ENCODE measurements at places on chromosomes 5 and 9.

DNA sequence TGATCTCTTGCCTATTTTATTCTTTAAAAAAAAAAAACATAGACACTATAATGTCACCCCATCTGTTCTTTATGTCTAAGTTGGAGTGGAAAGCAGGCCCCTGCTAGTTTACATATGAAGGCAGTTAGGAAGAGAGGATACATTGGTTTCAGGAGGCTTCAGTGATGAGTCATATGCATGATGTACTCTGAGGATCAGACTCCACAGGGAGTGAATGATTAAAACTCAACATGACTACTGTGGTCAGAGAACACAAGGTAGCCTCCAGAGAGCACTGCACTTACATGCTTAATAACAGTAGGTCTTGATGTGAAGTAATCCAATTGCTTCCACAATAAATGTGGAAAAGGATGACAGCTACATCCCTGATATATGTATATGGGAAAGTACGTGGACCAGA is 22.7 kb upstream of the FSTL4 start:
- no peak for DNase-seq

DNA sequence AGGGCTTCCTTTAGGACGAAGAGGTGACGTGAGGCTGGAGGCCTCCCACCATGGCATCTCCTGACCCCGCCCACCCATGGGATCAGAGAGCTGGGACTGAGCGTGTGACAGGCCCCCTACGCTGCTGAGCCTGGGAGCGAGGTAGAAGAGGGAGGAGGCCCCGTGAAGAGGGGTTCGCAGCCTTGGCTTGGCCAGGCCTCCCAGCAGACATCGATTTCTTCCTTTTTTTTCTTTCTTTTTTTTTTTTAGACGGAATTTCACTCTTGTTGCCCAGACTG is 39.5 kb downstream of the PTGES start:
- DNase-seq, result no peak

DNA sequence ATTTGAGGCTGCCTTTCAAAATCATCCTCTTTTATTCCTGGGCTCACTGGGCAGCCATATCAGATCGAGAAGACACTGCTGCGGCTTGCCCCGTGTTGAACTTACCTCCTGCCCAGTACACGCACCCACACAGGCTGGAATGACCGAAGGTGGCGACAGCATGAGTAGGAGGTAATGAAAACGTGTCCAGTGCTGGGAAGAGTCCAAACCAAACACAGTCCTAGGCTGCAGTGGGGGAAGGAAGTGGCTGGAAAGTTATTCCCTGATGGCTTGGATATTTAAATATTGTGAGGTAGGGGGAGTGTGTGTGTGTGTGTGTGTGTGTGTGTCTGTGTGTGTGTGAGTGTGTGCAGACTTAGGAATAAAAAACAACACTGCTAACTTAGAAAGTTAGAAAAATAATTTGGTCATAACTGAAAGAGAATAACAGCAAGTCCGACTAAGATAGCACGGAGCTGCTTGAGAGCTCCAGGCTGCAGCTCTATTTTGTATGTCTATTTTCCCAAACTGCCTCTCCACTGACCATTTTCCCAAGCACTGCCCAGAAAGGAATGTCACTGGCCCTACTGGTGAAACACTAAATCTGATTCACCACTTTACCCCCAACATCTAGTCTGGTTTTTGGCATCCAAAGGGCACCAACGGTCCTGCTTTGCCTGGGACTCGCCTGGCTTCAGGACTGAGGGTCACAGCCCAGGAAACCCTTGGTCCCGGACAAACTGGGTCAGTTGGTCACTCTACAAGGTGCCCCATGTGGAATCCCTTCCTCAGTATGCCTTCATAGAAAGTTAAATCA is 41.2 kb downstream of the ANKH start:
- no peak for DNase-seq

- DNase-seq, result no peak
Observed at GRCh38 chr5:139186752-139187326, 11.3 kb downstream of the SIL1 start.

GRCh38 chr5:1517838-1518237 is 5.9 kb downstream of the LPCAT1 start:
- DNase-seq, result no peak

GRCh38 chr9:38164659-38165221 is 95.7 kb upstream of the SHB start:
- no peak for DNase-seq

- no peak for DNase-seq
Observed at GRCh38 chr9:138015021-138015829, 137.6 kb downstream of the CACNA1B start.

Measured in globus pallidus (tissue), 1 donor.